ENCODE measurements at places on chromosomes 13 and 19.

- DNase-seq, result no peak
Observed at GRCh38 chr13:43433691-43434141, 353.1 kb downstream of the ENOX1 start.

GRCh38 chr19:33840783-33841182, 44.1 kb downstream of the KCTD15 start:
- no peak for DNase-seq

- DNase-seq, result no peak
Observed at GRCh38 chr13:44236801-44237207, 136.8 kb upstream of the SERP2 start.

DNA sequence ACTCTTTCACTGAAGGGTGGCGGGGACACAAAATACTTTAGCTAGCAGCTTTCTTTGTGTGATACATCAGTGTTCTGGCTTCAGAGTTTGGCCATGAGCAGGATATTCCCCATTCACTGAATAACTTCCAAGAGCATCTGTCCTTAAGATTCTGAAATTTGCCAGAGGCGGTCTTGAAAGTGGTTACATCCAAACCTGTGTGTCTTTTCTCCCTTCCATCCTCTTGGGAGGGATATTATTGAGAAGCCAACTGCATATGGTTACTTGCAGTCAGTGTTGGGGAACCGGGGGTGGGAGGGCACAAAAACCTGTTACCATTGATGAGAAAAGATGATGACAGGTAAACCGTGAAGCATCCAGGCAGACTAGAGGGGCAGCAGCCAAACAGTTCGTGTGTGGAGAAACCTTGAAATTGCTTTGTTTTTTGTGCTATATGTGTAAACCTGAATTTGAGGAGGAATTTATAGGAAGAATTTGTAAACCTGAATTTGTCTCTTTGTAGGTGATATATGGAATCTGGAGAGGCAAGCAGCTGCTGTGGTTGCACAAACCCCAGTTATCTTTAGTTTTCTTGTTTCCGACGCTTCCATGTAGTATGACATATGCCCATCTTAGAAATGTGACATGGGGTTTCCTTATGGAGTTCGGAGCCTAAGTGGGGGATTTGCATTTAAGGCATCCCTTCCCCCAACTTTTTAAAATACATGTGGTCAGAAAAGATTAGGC, 104.8 kb downstream of the WDFY2 start:
- no peak for DNase-seq

DNA sequence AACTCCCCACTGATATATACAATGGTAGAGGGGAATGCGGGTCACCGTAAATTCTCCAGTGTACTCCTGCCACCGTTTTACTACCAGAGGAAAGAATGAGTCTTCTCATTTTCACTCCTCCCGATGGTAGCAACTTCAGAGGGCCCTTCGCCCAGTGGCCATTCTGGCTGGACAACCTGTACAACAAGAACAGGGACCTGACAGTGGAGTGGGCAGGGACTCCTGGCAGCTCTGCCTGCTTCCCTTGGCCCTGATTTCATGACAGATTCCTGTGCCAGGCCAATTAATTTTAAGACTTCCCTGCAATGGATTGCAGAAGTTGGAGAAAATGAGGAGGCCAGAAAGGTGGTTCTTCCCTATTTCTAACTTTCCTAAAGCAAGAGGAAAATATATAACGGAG, 148.9 kb downstream of the GPC6 start:
- DNase-seq, result no peak

DNA sequence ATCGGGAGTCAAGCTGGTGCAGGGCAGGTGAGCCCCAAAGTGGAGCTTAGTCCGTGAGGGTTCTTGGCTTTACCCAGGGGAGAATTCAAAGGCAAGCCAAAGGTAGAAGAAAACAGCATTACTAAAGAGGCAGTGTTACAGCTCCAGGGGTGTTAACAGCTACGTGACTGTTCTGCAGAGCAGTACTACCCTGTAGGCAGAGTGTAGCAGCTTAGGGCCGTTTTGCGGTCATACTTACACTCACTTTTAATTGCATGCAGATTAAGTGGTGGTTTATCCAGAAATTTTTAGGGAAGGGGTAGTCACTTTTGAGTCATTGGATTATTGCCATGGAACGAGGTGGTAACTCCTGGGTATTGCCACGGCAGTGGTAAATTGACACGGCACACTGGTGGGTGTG, 482.2 kb downstream of the SLITRK5 start:
- DNase-seq, result no peak

- no peak for DNase-seq
Observed at GRCh38 chr19:14031719-14032480, at the start of gene IL27RA. TSS of gene IL27RA (plus strand) at chr19:14031762. CDS start at chr19:14031873, 111 bp downstream.

GRCh38 chr13:97574926-97575325, 141.0 kb downstream of the RAP2A start:
- DNase-seq, result peak; percentile 18

GRCh38 chr19:56350416-56351045, 35.9 kb upstream of the ZSCAN5A start:
- peak; percentile 20 for DNase-seq

- no peak for DNase-seq
Observed at GRCh38 chr13:76677043-76677442, 209.2 kb downstream of the KCTD12 start.

- no peak for DNase-seq
Observed at GRCh38 chr13:79516595-79516994, 35.6 kb downstream of the NDFIP2 start.

DNA sequence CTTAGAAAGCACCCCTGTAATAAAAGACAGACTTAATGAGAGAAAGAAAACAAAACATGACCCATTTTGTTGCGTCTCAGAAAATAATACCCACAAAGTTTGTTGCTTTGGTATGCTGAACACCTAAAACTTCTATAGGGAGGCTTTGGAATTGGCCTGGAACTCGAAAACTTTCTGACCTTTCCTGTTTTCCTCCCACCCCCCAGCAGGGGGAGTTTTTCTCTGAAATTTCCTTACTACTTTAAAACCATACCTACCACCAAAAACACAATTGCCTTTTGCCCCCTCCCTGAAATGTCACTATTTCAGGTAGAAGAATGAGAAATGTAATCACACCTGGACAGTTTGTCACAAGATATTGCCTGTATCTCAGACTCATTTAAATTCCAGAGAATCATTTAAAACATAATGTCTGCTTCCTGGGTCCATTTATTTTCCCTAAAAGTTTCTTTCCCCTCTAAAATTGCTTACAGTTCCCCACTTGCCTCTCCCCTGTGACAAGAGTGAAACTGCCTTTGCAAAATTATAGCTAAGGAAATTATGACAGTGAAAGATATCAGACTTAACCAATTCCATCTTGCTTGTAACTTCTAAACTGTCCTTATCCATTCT, 2700.2 kb downstream of the PCDH9 start:
- no peak for DNase-seq

- DNase-seq, result no peak
Observed at GRCh38 chr13:73717632-73718031, 416.6 kb downstream of the KLF12 start.

GRCh38 chr13:107241381-107241780, 673.4 kb upstream of the ARGLU1 start:
- no peak for DNase-seq

DNA sequence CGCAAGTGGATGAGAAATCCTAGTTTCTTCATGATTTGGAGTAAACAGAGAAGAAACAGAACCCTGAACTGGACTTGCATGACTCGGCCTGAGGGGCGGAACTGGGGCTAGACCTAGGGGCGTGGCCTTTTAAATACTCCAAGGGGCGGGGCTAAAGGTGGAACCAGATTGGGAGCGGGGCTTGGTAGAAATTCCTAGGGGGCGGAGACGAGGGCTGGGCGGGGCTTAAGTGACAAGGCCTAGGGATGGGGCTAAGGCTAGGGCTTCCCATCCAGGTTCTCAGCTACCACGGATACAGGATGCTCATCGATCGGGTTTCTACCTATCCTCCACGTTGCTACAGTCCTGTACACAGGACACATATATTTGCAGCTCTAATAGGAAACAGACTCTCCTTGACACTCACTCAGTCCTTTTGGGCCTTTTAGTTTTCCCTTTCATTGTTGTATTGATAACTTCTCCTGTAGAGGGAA, 372 bp upstream of the ZNF699 start:
- no peak for DNase-seq

- DNase-seq, result no peak
Observed at GRCh38 chr13:33116321-33117010, 100.2 kb downstream of the KL start.

- DNase-seq, result no peak
Observed at GRCh38 chr13:45132369-45133064, 12.2 kb downstream of the GTF2F2 start.

DNA sequence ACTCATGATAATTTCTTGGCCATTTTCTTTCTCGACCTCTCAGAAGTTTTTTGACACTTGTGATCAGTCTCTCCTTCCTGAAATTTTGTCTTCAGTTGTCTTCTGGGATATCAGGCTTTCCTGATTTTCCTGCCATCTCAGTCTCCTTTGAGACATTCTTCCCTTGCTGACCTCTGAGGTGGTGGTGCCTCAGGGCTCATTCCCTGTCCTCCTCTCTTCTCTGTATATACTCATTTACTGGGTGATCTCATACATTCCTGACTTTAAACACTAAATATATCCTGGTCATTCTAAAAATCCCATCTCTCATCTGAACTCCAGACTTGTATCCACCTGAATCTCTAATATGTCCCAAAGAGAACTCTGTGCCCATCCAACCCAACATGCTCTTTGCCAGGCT, 31.3 kb upstream of the STARD13 start:
- no peak for DNase-seq

GRCh38 chr13:33119856-33120543, 103.8 kb downstream of the KL start:
- no peak for DNase-seq

GRCh38 chr19:4524808-4525562, 6.7 kb upstream of the PLIN4 start:
- peak; percentile 4 for DNase-seq

- no peak for DNase-seq
Observed at GRCh38 chr19:17025991-17026658, 485 bp downstream of the CPAMD8 start.

DNA sequence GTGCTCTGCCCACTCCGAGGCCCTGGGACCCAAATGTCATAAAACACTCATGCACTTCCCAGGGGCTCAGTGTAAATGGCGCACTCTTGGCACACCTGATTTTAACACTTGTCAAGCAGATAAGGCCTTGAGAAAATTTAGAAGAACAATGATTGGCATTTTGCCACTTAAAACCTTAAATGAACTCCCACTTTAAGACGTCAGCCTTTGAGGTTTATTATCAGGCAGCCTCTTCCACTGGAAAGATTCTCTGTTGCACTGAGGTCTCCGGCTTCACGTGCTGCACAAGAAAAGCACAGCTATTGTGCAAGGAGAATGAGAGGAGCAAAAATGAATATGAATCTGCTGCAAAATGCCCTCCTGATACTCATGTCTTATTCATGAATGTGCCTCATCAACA, 38.5 kb upstream of the ATP11A start:
- DNase-seq, result no peak

GRCh38 chr19:1000095-1000494, at the start of gene GRIN3B:
TSS of gene GRIN3B (plus strand) at chr19:1000419. CDS start at chr19:1000438, 19 bp downstream.
- DNase-seq, result no peak

- peak; percentile 92 for DNase-seq
Observed at GRCh38 chr13:45674908-45675307, 27.2 kb upstream of the CBY2 start.

GRCh38 chr13:75437582-75438318, 44.2 kb downstream of the TBC1D4 start:
- DNase-seq, result peak; percentile 15

DNA sequence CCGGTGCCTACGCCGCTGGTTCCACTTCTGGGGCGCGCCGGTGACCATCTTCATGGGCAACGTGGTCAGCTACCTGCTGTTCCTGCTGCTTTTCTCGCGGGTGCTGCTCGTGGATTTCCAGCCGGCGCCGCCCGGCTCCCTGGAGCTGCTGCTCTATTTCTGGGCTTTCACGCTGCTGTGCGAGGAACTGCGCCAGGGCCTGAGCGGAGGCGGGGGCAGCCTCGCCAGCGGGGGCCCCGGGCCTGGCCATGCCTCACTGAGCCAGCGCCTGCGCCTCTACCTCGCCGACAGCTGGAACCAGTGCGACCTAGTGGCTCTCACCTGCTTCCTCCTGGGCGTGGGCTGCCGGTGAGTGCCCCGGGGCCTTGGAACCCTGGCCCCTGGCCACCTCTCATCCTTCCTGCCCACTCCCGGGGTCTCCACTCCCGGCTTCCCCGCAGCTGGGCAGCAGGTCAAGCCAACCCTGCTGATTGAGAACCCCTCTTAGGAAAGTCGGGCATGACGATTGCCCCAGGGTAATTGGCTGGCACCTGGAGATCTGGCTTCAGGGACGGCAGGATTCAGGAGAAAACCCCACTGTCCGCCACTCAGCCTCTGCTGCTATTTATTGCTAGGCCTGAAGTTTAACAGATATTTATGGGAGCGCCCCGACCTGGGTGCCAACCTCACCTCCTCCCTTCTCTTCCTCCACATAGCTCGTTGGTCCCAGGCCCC, 39.1 kb downstream of the TRPM4 start:
- DNase-seq, result no peak

DNA sequence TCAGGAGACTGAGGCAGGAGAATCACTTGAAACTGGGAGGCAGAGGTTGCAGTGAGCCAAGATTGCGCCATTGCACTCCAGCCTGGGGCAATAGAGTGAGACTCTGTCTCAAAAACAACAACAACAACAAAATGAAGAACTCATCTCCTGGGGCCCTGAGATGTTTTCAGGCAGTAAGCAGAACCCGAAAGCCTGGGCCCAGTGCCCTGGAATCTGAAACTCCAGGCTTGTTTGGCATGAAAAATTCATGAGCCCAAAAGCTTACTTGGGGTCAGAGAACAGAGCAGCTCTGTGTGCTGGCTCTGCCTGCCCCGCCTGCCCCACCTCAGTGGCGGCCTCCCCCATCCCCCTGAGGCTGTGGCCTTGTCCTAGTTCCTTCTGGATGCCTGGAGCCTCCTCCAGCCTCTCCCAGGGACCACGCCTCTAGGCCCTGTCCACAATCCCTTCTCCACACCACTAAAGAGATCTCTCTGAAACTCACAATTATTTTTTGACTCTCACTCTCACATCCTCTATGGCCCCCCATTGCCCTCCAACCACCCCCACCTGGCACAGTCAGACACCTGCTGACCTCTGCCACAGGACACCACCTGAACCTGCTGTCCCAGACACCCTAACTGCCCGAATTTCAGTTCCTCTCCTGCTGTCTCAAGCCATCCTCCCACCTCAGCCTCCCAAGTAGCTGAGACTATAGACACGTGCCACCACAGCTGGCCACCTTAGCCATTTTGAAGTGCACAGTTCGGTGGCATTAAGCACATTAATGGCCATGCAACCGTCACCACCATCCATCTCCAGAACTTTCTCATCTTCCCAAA, 6.9 kb upstream of the AP1M2 start:
- no peak for DNase-seq

DNA sequence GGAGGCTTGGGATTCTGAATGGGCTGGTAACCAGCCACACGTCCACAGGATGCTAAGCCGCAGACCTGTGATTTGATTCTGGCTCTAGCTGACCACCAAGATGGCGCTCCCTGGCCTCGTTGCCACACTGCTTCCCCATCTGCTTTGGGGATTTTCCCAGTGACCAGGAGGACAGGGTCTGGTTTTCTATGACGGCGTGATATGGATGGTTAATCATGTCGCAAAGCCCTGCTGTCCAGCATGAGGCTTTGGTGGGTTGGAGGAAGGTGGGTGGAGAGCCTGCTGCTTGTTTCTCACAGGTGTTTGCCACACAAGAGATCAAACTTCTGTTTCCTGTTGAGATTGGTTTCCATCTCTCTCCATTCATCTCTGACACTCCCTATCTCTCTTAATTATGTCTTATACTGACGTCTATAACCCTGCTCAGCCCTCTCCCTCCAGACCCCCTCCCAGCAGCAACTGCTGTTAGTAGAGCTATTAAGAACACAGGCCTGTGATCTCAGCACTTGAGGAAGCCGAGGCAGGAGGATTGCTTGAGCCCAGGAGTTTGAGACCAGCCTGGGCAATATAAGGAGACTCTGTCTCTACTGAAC, 102.7 kb downstream of the SIPA1L3 start:
- no peak for DNase-seq

Data from fibroblast of skin of left quadriceps (primary cell).